Lower lobe of right lung (tissue), 2 donors: ENCODE measurements at places on chromosomes 3 and 15. TPM values are rescaled to one million over a fixed set of nuclear protein-coding genes. Genes with fewer than 3 reads are reported as not detected.

DNA sequence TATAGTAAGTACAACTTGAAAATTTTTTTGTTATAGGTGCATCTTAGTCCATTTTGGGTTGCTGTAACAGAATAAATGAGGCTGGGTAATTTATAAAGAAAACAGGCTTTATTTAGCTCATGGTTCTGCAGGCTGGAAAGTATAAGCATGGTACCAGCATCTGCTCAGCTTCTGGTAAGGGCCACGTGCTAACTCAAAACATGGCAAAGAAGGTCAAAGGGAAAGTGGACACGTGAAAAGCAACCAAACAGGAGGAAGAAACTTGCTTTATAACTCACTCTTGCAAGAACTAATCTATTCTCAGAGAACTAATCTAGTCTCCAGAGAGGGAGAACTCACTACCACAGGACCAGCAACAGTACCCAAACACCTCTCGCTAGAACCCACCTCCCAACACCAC is 9.1 kb downstream of the HDGFL3 start:
- DNase-seq: no peak

GRCh38 chr3:193030276-193030675 is 112.6 kb upstream of the MB21D2 start:
- no peak for DNase-seq

DNA sequence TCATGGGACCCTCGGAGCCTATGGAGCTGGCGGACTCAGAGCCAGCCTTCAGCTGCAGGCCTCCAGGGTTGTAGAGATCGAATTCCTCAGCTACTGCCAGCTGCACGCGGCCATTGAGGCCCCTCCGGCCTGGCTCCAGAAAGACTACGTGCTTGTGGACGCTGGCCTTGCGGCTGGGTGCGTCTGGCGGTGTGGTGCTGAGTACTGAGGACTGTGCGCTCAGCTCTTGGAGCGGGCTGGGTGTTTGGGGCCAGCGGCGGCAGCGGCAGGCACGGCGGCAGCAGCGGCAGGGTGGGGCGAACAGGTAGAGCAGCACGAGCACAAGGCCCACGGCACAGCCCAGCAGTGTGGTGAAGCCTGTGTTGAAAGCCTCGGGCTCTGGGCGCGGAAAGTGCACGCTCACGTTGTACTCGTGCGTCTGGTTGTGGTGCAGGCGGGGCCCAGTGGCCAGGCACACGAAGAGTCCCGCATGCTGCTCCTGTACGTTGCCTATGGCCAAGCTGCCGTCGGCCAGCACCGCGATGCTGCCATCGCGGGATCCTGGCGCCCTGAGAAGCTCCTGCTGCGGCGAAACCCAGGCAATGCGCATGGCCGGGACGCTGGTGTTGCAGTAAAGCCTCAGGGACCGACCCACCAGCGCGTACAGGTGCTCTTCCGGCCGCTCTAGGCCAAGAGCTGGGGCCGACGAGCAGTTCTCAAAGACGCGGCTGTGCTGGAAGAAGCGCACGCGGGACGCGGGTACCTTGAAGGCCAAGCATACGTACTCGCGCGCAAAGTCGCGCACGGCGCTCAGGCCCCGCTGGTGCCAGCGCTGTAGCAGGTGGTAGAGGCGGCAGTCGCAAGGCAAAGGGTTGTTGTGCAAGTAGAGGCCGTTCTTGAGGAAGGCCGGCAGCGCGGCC is 1.3 kb downstream of the AMIGO3 start:
- DNase-seq: no peak

- DNase-seq: no peak
Observed at GRCh38 chr3:12974334-12974733, 98.9 kb downstream of the IQSEC1 start.

GRCh38 chr3:45938864-45939263 is 4.4 kb upstream of the CXCR6 start:
- DNase-seq: peak; percentile 85

- no peak for DNase-seq
Observed at GRCh38 chr3:38739396-38739689, 76.7 kb downstream of the SCN10A start.

GRCh38 chr15:62873203-62873602 is 169.3 kb upstream of the TPM1 start:
- DNase-seq: no peak

GRCh38 chr3:17931131-17931530 is 188.7 kb upstream of the TBC1D5 start:
- DNase-seq: no peak

DNA sequence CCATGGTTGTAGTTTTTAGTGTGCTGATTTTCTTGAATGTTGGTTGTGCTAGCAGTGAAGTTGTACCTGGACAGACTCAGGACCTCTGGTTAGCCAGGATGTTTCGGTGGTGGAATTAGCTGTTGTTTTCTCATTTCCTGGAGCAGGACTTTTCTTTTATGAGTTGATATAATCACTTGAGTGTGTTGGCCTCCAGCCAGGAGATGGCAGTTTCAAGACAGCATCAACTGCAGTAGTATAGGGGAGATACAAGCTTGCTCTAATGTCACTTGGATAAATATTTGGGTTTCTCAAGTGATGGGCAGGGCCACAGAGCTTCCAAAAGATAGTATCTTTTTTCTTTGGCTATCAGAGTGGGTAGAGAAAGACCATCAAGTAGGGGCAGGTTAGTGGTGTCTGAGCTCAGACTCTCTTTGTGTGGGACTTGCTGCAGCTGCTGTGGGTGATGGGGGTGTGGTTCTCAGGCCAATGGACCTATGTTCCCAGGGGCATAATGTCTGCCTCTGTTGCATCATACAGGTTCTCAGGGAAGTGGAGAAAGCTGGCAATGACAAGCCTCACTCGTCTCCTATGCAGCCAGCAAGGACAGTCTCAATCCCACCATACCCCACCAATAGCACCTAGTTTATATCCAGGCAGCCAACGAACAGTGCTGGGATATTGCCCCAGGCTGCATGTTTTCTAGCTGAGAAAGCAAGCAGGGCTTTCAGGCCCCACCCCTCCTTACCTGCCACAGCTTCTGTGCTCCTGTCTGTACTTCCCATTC is 14.6 kb upstream of the OR5K2 start:
- no peak for DNase-seq

DNA sequence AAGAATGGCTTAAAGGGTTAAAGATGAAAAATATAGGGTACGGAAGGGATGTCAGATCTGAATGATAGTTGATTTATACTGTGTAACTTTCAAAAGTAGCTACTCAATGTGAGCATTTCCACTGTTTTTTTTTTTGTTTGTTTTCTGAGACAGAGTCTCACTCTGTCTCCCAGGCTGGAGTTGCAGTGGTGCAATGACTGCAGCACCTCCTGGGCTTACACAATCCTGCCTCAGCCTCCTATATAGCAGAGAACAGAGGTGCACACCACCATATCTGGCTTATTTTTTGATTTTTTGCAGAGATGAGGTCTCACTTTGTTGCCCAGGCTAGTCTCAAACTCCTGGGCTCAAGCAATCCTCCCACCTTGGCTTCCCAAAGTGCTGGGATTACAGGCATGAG is 9.9 kb upstream of the PXK start:
- DNase-seq: no peak

GRCh38 chr3:154656486-154656885 is 226.5 kb upstream of the GPR149 start:
- no peak for DNase-seq

DNA sequence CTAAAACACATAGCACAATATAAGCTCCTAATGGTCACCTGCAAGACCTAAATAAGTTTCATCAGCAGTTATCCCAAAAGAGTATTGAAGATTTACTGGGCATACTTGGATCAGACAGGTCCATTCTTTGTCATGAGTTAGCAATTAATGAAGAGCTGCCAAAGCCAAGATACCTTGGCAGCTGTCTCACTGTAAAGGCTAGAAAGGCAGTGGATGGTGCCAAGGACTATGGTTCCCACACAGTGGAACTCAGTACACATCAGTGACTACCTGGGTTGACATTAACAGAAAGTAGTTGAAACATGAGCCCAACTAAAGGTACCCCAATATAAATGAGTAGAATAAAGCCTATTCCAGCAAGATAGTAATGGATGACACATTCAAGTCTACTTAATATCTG is 41.1 kb upstream of the TMCO5A start:
- no peak for DNase-seq

MYRIP gene
- total RNA-seq: 1.8 TPM

TEX55 gene
- total RNA-seq: not detected
